ENCODE measurements at places on chromosomes 6 and 20.

DNA sequence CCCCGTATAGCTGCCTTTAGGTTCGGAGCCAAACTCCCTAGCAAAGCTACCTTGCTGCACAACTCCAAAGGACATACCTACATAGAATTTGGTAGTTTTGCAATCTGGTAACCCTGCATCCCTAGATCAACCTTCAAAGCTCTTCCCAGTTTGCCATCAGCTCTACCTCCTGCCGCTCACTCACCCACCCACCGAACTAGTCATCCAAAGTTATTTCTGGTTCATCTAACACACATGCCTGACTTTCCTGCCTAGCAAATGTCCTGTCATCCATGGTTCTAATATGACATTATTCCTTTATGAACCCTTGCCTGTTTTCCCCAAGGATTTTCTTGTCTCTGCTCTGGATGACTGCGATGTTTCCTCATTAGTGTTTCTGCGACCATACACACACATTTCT lies 21.6 kb downstream of the SPAG4 start:
- no peak for DNase-seq

DNA sequence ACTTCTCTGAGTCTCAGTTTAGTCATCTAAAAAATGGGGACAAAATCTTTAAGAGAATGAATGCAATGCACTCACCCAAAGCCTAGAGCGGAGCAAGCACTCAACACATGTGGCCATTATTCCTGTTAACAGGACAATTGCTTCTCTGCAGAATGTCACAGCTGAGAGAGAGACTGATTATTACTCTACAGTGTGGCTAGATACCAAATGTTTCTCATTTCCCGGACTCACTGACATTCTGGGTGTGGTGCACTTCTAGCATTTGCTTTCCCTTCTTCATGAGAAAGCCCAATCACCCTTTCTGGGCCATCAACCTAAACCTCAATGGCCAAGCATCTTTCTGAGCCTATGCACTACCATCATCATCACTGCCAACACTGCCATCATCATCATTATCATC lies 273.9 kb downstream of the ZNF217 start:
- no peak for DNase-seq

GRCh38 chr6:84284428-84285049 lies 57.1 kb upstream of the CEP162 start:
- no peak for DNase-seq

GRCh38 chr6:39327507-39327906 lies 5.0 kb upstream of the KCNK16 start:
- no peak for DNase-seq

DNA sequence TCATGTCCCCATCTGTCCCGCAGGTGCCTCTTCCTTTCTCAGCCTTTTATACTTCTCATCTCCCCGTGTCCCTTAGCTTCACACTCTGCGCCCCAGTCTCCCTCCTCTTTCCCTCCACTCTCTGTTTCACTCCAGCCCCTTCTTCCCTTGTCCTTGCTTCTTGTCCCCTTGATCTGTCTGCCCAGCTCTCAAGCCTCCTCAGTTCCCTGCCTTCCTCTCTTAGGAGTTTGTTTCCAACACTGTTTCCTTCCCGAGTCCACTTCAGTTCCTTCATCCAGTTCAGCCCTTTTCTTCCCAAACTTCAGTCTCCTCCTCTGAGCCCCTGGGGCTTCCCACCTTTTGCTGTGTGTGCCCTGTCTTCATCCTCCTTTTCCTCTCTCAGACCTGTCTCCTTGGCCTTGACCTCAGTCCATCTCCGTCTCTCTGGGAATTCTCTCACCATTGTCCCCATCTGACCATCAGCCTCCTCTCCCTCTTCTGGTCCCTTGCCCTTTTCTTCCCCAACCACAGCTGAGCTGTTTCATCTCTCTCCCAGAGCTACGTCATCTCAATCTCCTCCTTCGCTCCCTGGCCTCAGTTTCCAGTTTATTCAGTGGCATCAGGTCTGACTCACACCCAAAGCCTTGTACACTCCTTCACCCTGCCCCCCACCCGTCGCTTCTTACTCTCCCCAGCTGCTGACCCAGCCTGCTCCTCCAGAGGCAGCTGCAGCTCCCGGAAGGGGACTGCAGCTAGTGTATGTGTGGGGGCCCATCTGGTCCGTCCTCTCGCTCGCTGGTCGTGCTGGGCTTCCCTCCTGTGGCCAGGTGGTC lies 2.7 kb upstream of the DDR1 start:
- no peak for DNase-seq

DNA sequence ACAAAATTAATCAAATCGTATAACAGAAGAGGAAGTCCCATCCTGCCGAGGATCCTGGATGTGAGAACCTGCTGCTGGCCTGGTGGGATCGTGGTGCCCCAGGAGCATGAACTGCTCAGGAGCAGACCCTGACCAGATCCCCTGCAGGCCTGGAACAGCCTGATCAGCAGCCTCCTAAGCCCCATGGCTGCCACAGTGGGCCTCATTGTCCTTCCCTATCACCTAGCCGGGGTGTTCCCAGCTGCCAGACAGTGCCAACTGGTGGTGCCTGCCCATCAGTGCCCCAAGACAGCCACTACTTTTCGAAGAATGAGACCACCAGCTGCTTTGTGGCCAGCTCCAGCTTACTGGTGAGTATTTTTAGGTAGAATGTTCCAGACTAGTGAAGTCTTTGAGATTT lies 19.6 kb upstream of the MAS1L start:
- DNase-seq: no peak

Measured in NCI-H1694 (cell line).